Esophagus squamous epithelium (tissue), 5 donors: ENCODE measurements at places on chromosomes 16 and 17. TPM values are rescaled to one million over a fixed set of nuclear protein-coding genes. Genes with fewer than 3 reads are reported as not detected.
A peak's percentile ranks its signal among the peaks of the same experiment; 100 is the strongest.

SLC6A2 gene
- 0.76 TPM for total RNA-seq

EMP2 gene
- 121 TPM for total RNA-seq

DNA sequence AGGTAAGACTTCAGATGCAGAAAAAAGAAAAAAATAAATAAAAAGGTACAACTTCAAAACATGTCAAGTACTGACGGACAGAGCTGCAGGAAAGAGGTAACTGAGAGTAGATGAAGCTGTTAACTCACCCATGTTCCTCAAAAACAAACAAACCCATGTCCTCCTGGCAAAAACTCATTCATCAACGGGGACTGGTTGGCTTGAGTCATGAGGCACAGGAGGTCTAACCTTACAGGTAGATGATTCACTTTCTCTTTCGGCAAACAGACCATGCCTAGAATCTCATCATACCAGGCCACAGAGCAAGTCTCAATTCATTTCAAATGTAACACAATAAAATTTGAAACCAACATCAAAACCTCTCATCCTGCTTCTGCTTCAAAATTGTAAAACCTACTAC, 12.3 kb upstream of the FASN start:
- no peak for DNase-seq

DNA sequence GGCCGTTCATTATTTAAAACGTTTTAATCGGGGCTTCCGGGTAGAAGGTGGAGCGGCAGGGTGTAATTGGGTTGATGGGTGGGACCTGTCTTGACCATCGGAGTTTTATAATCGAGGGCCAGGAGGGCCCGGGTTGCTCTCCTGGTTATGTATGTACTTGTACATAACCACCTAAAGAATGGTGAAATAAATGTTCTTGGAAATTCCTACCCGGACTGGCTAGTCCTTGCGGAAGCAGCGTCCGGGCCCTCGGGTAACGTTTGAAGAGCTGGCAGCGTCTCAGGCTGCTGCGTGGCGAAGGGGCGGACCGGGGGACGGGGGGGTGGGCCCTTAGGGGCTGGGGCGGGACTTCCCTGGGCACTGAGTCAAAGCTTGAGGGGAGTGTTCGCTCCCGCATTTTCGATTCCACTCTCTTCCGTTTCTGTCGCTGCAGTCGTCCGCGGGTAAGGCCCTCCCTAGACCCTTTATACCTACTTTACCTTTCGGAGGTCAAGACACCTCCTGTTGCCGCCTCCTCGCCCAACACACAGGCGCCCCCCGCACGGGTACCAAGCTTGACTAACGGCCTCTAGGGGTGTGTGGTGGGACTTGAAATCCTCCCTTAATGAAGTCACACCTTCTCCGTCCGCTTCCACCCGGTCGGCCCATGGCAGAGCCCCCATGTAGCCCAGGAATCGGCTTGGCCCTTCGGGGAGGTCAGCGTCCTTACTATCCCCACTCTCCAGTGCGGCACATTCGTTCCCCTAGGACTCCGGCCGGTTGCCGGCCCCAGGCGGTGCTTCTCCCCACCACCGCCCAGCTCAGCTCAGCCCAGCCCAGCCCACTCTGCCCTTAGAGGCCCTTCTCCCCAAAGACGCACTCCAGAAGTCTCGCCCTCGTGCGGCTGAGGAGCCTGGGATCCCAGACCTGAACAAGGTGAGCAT, at the start of gene TMEM106A:
Gene TMEM106A, plus strand, starts transcription at position 396 of the 923 bp plus-strand sequence. CDS start 1,167 bp downstream, outside the sequence.
- peak; percentile 35 for DNase-seq

DNA sequence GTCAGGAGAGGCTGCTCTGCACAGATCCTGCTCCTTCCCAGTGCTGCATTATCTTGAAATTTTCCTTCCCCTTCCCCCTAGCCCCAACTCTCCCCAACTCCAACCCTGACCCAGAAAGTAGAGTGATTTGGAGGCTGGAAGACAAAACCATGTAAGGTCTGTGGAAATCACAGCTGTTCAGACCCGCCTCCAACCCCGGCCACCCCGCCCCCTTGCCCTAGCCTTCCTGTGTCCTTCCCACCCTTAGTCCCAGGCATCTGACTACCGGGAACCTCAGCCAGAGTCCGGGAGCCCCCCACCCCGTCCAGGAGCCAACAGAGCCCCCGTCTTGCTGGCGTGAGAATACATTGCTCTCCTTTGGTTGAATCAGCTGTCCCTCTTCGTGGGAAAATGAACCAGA, at the start of gene AOC3:
Gene AOC3, plus strand, starts transcription at position 246 of the 400 bp plus-strand sequence. Its CDS starts 145 bp downstream, at position 391.
- DNase-seq = no peak

- no peak for DNase-seq
These were observed 48.7 kb downstream of the RPGRIP1L start for GRCh38 chr16:53654946-53655345.

DNA sequence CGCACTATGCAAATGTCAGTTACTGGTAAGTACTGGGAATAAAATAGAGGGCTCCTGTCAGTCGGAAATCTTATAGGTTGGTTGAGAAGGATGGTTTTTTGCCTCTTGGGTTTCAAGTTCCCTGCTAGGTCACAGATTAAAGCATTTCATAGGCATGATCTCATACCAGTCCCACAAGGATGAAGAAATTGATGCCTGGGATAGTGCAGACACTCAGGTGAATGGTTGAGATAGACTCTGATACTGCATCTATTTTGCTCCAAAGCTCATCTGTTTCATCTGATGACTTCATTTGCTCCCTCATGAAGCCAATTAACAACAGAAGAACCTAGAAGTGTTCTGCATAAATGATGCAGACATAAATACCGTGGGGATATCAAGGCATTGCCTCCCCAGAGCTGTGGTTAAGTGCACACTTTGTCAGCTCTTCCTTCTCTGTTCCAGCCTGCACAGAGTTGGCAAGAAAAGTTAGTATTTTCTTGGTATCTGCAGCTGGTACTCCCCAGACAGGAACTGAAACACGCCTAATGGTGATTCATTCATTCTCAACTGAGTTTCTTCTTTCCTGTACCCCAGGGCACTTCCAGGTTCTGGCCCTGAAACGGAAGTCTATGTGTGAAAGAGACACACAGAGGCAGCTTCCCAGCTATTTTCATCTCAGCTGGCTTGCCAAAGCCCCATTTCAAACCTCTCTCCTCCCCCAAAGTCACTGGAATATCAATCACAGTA, 418.3 kb upstream of the SALL1 start:
- no peak for DNase-seq

ATAD5 gene
- total RNA-seq = 3.6 TPM

CBX8 gene
- total RNA-seq = 2.7 TPM

DNA sequence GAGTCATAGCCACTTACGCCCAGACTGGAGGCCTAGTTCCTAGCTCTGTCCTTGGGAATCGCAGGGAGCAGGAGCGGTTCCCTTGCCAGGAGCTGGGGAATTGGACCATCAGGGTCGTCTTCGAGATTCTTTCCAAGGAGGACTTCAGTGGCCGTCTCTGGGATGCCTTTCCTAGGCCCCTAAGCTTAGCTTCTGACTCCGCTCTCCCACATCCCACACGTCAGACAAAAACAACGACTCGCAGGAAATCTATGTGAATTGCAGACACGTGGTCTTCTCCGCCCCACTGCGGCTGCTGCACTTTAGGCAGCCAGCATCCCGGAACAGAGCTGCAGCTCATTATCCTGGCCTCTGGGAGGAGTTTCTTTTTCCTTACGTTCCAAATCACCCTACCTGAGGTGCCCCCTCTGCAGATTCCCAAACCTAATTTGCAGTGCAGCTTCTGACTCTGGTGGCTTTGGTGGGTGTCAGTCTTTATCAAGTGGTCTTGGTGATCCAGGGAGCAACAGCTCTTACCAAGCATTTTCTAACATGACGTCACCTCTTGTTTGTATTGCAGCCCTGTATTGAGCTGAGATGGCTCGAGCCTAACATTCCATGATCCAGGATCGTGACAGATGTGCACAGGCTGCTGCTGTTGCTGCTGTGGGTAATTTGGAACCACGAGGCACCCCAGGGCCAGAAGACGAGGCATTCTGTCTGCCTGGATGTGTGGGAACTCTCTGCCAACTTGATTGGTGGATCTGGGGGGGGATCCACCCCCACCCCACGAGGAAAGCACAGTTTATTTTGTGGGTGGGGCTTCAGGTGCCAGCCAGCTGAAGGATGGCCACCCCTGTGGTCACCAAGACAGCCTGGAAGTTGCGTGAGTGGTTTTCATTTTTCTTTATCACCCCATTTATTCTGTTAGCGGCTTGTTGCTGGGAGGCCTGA, 1.1 kb downstream of the KATNB1 start:
- DNase-seq = no peak

DNA sequence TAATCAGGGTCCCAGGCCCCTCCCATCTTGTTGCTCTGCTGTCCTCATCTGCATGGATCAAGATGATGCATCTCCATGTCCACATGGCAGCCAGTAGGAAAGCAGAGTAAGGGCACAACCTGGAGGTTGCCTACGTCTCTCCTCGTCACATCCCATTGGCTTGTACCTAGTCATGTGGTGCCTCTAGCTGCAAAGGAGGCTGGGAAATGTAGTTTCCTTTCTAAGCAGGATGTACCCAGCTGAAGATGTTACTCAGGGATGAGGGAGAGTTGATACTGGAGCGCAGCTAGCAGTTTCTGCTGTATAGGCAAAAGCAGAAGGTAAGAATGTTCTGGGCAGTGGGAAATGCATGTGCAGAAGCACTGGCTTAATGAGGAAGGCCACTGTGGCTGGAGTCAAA, 20.8 kb downstream of the ABCC1 start:
- no peak for DNase-seq

- no peak for DNase-seq
These were observed 4.7 kb upstream of the IGF2BP1 start for GRCh38 chr17:48992444-48992843.

DNA sequence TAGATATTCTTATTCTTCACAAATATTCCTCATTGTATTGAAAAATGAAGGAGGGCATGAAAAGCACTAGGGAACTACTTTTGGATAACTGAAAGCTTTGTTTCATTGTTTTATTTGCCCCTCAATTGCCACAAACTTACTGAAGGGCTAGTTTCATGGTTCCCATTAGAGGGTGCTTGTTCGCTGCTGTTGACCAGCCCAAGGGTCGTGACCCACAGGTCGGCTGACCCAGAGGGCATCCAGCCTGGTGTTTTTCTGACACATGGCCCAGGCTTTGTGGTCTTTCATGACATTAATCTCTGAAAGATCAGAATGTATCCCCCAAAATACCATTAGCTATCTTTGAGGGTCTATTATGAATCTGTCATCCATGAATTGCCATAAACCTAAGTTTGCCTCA, 30.0 kb downstream of the DGKE start:
- DNase-seq = no peak

ST6GALNAC1 gene
- total RNA-seq = 63.3 TPM

GRCh38 chr17:58335779-58336455, 7.3 kb upstream of the TSPOAP1 start:
- no peak for DNase-seq

DNA sequence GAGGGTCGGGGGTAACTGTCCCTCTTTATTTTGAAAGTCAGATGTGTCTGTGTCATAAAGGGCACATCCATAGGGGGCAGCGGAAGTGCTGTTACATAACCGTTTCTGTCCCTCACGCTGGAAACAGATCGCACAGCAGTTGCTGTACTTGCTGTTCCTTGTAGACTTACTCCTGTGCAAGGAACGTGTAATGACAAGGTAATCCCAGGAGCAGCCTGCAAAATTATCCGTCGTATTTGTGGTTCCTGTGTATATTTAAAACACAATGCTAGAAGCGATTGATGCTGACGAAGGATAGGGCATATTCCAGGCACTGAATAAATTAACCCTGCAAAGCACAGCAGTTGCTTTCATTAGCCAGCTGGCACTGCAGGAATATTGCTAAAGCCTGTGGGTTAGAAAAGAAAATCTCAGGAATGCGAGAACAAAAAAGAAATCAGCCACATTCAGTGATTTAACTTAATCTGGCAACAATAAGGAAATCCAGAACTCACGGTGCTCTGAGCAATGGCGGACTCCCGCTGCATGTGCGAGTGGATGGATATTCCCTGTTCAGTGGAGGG, 76.2 kb downstream of the SPECC1 start:
- DNase-seq = no peak

DNA sequence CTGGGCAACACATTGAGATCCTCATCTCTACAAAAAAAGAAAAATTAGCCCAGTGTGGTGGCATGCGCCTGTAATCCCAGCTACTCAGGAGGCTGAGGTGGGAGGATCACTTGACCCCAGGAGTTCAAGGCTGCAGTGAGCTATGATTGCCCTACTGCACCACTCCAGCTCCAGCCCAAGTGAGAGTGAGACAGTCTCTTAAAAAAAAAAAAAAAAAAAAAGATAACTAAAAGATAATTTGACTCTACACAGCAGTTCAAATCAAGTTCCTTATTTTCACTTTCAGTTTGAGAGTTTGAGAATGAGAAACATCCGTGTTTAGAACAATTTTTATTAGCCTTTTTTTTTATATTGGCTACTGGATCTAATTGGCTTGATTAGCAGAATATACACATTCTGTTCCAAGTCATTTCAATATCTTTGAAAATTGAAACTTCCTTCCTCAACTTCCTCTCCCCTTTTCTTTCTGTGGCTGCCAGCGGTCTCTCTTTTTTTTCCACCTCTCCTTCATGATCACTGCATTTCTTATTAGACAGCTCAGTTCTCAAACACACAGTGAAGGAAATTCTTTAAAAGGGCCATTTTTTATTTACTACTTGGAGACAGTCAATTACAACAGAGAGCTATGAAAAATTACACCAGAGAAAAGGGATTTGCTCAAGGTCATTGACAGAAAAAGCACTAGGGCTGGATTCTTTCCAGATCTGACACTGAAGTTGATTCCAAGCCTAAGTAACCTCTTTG, 4.5 kb upstream of the ACSF2 start:
- no peak for DNase-seq

NPIPB9 gene
- not detected for total RNA-seq

GRCh38 chr17:75289832-75290337, 652 bp upstream of the SLC25A19 start:
- DNase-seq = no peak

- DNase-seq = no peak
These were observed 15.1 kb upstream of the ZFHX3 start for GRCh38 chr16:73062743-73063733.

GRCh38 chr16:26795184-26795583, 271.5 kb upstream of the C16orf82 start:
- no peak for DNase-seq

GRCh38 chr16:49672753-49673152, 183.2 kb downstream of the ZNF423 start:
- DNase-seq = no peak

GRCh38 chr17:27414271-27414670, 42.0 kb upstream of the KSR1 start:
- no peak for DNase-seq

COPZ2 gene
- total RNA-seq = 4.0 TPM

ALOX15 gene
- 0.30 TPM for total RNA-seq

DNA sequence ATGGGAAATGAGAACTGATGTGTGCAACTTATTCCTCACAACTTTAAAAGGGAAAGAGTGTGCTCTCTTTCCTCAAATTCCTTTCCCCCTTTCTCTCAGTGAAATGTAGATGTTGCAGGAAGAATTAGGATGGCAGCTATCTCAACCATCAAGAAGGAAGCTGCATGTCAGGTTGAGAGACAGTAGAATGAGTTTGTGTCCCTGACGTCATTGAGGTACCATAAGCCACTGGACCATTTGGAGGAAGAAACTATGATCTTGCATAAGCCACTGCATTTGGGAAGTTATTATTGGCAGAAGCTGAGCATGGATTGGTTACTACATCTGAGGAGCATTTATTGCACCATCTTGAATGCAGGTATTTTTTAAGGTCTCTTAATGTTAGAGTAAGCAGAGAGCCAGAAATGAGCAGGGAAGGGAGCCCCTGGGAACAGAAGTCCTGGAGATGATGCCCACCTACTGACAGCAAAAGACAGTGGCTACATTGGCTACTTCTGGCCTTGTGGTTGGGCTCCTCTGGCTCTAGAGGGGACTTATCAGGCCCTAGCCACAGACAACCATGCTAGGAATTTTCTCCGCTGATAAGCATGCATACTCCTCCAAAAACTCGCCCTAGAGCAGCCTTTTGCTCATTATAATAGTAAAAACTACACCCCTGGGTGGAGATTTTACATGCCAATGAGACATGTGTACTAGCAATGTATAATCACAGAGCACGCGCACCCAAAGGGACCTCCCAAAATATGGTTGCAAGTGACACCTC, 249.0 kb upstream of the SALL1 start:
- DNase-seq = no peak
